Activated naive CD4-positive, alpha-beta T cell treated with Interleukin-2 at 50 U/mL for 16 hours (primary cell): ENCODE measurements at places on chromosomes 2 and 18.

- no peak for DNase-seq
These were observed 50.3 kb downstream of the ITGB1BP1 start for GRCh38 chr2:9373047-9373446.

- DNase-seq = no peak
These were observed 139.6 kb upstream of the TRIB2 start for GRCh38 chr2:12577091-12577490.

DNA sequence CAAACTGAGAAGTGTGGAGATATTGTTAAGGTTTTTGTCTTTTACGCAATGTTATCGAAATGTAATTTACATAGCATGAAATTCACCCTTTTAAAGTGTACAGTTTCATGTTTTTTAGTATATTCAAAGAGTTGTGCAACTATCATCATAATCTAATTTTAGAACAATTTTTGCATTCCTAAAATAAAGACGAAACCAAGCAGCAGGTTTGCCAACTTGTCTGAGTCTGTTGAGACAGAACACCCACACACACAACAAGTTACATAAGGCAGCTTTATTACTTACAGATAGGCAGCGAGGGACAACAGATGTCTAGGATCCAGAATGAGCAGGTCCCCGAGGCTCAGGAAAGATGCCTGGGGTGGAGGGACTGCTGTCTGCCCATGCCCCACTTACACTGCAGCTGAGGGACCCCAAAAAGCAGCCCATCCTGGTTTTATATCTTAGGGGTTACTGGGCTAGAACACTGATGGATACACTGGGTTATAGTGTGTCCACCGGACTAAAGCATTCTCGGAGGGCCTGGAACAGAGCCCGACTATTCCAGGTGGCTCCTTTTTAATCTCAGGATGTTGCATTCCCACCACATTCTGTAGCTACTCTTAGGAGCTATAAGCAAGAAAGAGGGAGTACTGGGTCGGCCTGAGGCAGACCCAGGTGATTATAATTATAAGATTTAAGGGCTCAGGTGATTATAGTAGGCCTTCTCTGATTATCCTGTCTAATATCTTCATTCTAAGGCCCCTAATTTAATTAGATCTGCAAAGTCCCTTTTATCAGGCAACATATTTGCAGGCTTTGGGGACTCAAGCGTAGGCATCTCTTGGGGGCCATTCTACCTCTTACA is 150.2 kb upstream of the DOK6 start:
- DNase-seq = no peak

DNA sequence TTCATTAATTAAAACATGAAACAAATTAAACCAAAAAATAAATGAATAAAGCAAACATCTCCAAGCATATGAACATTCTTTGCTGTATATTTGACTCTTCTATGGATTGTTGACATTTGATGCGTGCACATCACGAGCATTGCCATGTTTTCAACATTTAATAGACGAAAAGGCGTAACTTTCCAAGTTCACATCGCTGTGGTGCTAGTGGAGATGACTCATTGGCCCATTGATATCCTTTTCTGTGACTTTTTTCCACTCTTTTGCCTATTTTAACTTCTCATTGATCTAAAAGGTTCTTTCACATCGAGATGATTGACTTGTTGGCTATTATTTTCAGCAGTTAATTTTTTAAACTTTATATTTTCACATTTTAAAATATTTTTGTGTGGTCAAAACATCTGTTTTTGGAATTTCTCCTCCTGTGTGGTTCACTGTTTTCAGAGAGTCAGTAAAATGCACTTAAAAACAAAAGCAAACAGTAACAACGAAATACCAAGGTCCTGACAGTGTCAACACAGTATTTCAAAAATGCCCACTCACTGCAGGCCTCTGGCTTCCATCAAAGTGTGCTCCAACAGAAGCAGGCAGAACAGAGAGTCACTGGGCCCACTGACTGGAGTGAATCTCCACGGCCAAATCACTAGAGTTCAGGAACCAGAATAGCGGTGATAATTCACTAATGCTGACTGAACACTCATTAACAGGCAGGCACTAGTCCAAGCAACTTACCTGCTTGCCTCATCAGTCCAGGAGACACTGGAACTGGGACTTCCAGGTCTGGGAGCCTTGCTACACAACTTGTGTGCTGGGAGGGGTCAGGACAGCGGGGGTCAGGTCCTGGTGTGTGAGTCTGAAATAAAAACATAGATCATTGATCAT is 372.2 kb upstream of the SMIM21 start:
- DNase-seq = no peak

DNA sequence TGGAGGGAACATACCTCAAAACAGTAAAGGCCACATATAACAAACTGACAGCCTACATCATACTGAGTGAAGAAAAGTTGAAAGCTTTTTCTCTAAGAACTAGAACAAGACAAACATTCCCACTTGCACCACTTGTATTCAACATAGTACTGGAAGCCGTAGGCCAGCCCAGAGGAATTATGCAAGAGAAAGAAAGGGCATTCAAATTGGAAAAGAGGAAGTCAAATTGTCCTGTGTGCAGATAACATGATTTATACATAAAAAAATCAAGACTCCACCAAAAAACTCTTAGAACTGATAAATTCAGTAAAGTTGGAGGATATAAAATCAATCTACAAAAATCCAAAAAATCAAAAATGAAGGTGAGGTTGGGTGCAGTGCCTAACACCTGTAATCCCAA is 8.0 kb upstream of the KDM3A start:
- DNase-seq = no peak

DNA sequence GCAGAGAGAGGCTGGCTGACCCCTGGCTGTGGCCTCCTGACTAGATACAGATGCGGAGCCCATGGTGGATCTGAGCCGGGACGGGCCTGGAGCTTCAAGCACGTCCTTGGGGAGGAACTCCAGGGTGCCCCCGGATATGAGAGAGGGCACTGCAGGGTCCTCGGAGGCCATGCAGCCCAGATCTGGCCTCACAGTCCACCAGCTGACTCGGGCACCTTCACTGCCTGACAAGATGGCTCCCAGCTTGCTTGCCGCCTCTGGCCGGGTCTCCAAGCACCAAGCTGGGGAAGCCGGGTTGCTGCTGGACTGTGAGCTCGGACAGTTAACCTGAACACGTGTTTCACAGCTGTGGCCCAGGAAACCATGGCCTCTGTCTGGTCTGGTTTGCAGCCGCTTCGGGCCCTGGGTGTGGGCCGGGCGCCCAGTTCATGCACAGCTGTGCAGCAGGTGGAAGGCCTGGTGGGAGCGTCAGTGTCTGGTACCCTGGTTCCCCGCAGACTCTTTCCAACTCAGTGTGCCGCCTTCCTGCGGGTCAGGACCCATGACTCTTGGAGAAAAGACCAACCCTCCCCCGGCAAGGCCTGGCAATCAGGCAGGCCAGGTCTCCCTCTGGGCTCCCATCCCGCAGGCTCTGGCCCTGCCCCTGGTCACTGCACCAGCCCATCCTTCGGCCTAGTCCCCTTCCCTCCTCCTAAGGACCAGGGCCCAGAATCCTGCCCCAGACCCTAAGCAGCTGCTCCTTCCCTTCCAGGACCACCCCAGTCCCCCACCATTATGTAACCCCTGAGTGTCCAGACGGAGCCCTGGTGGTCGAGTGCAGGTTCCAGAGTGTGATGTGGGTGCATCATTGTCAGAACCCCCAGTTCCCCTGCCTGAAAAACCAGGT is 74.6 kb upstream of the OTOS start:
- DNase-seq = no peak

DNA sequence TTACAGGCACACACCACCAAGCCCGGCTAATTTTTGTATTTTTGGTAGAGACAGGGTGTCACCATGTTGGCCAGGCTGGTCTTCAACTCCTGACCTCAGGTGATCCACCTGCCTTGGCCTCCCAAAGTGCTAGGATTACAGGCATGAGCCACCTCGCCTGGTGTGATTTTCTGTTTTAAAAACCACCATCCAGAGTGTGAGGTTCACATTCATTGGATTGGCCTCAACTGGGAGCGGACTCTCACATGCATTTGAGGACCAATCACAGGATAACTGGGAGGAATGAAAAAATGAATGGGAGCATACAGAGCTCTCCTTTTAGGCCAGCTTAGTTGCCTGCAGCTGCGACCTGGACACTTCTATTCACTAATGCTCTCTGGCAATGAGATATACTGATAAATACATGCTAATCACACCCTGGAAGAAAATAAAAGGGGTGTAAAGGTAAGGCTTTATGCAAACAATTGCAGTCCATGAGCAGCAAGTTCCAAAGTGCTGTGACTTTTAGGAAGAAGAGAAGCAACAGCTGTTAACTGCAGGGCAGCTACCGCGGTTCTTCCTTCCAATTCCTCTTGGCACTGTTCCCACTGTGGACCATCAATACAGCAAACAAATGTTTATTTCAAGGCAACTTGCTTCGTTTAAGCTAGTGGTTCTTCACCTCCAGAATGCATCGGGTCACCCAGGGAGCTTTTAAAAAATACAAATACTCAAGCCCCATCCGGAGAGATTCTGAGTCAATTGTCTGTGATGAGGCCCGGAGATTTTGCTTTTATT is 49.5 kb upstream of the FZD5 start:
- DNase-seq = no peak

DNA sequence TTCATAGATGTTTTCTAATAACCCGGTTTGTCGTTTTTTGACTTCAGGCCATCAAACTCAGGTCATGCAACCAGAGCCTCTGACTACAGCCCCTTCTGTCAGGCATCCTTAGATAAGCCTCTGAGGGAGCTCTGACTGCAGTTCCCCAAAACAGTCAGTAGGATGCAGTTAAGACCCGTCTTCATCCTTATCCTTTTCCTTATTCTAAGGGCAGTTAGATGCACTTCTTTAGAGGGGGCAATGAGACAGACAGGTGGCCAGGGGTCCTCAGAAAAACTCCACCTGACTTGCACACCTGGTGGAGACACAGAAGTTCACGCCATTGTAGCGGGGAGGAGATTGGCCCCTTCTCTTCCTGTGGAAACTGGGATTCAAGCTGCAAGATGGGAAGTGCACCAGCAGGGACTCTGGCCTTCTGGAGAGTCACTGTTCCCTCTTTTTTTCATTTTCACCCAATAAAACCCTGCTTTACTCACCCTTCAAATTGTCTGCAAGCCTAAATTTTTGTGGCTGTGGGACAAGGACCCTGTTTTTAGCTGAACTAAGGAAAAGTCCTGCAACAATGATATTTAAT is 104.8 kb upstream of the TFPI start:
- DNase-seq = no peak

GRCh38 chr2:235951493-235951892 is 216.7 kb downstream of the GBX2 start:
- no peak for DNase-seq

- DNase-seq = no peak
These were observed 34.1 kb downstream of the CEP192 start for GRCh38 chr18:13025233-13025632.

DNA sequence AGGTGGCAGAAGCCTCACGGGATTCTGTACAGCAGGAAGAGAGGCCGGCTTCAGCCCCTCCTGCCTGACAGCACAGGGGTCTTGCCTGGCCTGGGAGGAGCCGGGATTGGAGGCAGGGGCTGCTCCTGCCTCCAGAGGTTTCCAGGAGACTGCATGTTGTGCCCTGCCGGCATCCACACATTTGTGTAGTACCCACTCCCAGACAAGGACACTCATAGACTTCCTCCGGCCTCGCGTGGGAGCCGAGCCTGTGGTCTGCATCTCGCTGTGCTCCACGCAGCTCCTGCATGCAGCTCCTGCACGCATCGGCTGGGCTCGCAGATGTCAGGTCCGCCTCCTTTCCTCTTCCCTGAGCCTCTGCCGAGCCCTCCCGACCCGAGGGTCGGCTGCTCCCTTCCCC is 34.7 kb downstream of the TPO start:
- no peak for DNase-seq

- DNase-seq = no peak
These were observed 223.1 kb upstream of the SIX3 start for GRCh38 chr2:44718431-44718830.
